ENCODE measurements at places on chromosomes 2 and 18. TPM values are rescaled to one million over a fixed set of nuclear protein-coding genes. Genes with fewer than 3 reads are reported as not detected.

GRCh38 chr18:48577478-48578190, 38.8 kb downstream of the CTIF start:
- no peak for DNase-seq

GRCh38 chr2:128727914-128728313, 409.2 kb upstream of the HS6ST1 start:
- no peak for DNase-seq

GRCh38 chr18:32422201-32422600, 48.5 kb downstream of the GAREM1 start:
- DNase-seq, result no peak

GRCh38 chr18:44520981-44521667, 159.6 kb upstream of the SETBP1 start:
- no peak for DNase-seq

The NYAP2 gene
- not detected for total RNA-seq

The NT5C1B gene
- total RNA-seq, result not detected
